ENCODE measurements at places on chromosomes 3 and 15. TPM values are rescaled to one million over a fixed set of nuclear protein-coding genes. Genes with fewer than 3 reads are reported as not detected.

DLL4 gene
- total RNA-seq: 0.19 TPM

CCDC13 gene
- total RNA-seq: 0.70 TPM

SLC27A2 gene
- 33.5 TPM for total RNA-seq

LTF gene
- not detected for total RNA-seq

GRCh38 chr3:55688154-55688553 is 201.0 kb upstream of the WNT5A start:
- H3K27me3 ChIP-seq: no peaks in the 10 kb centered on the region
- no peak for DNase-seq
- H3K36me3 ChIP-seq: no peaks in the 10 kb centered on the region
- no peak overlapping the region for H3K4me3 ChIP-seq
- no peaks in the 10 kb centered on the region for H3K4me1 ChIP-seq

- no peak overlapping the region for H3K27ac ChIP-seq
- no peak overlapping the region for H3K4me3 ChIP-seq
- H3K36me3 ChIP-seq: peaks cover 9% of the 10 kb centered on the region
- DNase-seq: no peak
- H3K4me1 ChIP-seq: peaks cover 16% of the 10 kb centered on the region
Measured at GRCh38 chr15:50044406-50044805, 74.6 kb downstream of the ATP8B4 start.

- no peak overlapping the region for H3K27ac ChIP-seq
- H3K36me3 ChIP-seq: peaks cover 4% of the 10 kb centered on the region
- H3K27me3 ChIP-seq: no peaks in the 10 kb centered on the region
- no peak overlapping the region for H3K4me3 ChIP-seq
- H3K4me1 ChIP-seq: peaks cover 10% of the 10 kb centered on the region
Measured at GRCh38 chr15:58348095-58348812, 83.5 kb upstream of the LIPC start.

DNA sequence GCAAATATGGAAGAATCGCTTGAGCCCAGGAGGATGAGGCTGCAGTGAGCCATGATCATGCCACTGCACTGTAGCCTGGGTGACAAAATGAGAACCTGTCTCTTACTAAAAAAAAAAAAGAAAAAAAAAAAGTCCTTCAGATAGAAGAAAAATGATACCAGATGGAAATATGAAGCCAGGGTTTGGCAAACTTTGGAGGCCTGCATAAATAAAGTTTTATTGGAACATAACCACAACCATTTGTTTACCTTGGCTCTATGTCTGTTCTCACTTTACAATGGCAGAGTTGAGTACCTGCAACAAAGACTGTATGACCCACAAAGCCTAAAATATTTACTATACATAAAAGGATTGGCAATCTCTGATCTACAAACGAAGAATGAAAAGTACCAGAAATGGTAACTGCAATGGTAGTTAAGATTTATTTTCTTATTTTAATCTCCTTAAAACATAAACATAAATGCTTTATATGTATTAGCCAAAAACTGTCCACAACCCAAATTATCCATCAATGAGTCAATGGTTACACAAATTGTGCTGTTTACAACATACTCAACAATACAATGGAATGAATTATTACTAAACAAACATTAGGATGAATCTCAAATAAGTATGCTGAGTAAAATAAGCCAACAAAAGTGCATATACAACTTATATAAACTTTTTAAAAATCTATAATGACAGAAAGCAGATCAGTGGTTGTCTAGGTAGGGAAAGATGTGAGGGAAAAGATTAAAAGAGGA is 41.8 kb downstream of the GOLGB1 start:
- H3K4me3 ChIP-seq: no peak overlapping the region
- H3K27me3 ChIP-seq: no peaks in the 10 kb centered on the region

GRCh38 chr3:187994221-187995042 is 159.5 kb upstream of the LPP start:
- DNase-seq: no peak
- no peaks in the 10 kb centered on the region for H3K27me3 ChIP-seq
- H3K27ac ChIP-seq: peak overlapping the region; percentile 34
- H3K36me3 ChIP-seq: peaks cover 2% of the 10 kb centered on the region
- peak overlapping the region; percentile 33 for H3K4me3 ChIP-seq
- H3K4me1 ChIP-seq: peaks cover 65% of the 10 kb centered on the region
